ENCODE measurements at places on chromosomes 2 and 18. TPM values are rescaled to one million over a fixed set of nuclear protein-coding genes. Genes with fewer than 3 reads are reported as not detected.

FLACC1 gene
- 1.1 TPM for total RNA-seq

DNA sequence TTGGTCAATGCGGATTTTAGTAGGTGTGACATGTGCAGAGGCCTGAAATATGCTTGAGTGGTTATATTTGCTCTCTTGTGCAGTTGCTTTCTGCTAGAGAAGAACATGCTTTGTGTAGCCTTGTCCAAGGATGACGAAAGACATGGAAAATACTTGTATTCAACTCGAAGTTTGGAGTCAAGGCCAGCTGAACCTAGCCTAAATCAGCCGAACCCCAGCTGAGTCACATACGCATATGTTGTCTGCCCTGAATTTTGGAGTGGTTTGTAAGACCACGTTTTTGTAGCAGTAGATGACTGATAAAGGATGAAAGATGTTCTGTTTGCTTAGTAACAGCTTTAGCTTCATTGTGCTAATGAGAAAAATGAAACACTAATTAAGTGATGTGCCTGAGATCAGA lies 22.5 kb upstream of the SPAG16 start:
- no peak for DNase-seq
- no peaks in the 10 kb centered on the region for H3K27me3 ChIP-seq
- peaks cover 10% of the 10 kb centered on the region for H3K4me1 ChIP-seq
- no peaks in the 10 kb centered on the region for H3K36me3 ChIP-seq
- H3K27ac ChIP-seq = no peak overlapping the region
- H3K4me3 ChIP-seq = no peak overlapping the region

DNA sequence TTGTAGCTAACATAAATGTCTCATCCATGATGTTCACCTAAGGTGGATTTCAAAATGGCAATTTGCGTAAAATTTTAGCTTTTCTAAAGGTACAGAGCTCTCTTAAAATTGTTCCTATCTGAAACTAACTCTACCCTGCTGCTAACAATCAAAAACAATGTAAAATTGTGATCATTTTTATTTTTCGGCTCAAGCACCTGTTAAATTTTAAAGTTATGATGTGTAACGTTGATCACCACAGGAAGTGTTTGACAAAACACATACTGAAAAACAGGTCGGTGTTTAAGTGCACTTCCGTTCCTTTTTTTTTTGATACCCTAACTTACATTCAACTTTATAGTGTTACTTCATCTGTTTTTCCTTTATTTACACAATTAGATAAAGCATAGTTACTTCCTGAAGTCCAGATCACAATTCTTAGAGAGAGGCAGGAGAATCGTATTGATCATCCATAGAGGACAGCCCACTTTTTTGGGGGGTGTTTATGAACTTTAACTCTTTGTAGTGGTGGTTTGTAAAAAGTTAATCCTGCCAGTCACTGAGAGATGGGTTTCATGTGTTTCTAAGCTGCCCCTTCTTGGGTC lies 6.0 kb upstream of the NCK2 start:
- H3K27ac ChIP-seq = no peak overlapping the region
- peaks cover 12% of the 10 kb centered on the region for H3K4me1 ChIP-seq
- peaks cover 27% of the 10 kb centered on the region for H3K27me3 ChIP-seq
- DNase-seq = no peak

- no peak overlapping the region for H3K4me3 ChIP-seq
- peaks cover 1% of the 10 kb centered on the region for H3K36me3 ChIP-seq
- H3K27me3 ChIP-seq = no peaks in the 10 kb centered on the region
- H3K4me1 ChIP-seq = peaks cover 4% of the 10 kb centered on the region
Measured at GRCh38 chr2:45776160-45776955, 124.9 kb downstream of the PRKCE start.

GRCh38 chr2:46208766-46209165 lies 88.4 kb upstream of the EPAS1 start:
- DNase-seq = no peak
- no peaks in the 10 kb centered on the region for H3K4me1 ChIP-seq
- H3K4me3 ChIP-seq = no peak overlapping the region
- peaks cover 15% of the 10 kb centered on the region for H3K36me3 ChIP-seq
- no peak overlapping the region for H3K27ac ChIP-seq

DNA sequence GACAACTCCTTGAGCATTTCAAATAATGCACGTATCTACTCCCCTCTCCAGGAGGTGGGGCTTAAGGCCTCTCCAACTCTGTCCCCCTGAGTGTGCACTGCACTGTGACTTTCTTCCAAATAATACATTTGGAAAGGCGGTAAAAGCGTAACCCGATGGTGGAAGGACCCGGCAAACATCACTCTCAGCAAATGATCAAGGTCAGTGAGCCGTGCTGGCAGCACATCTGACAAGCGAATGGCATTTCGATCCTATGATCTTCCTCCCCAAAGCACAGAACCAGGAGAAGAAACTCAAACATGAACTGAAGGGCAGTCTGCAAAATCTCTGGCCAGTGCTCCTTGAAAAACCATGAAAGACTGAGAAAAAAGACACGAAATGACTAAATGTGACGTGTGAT lies 208.7 kb downstream of the TWIST2 start:
- no peak for DNase-seq
- no peaks in the 10 kb centered on the region for H3K27me3 ChIP-seq
- no peak overlapping the region for H3K27ac ChIP-seq
- H3K4me3 ChIP-seq = no peak overlapping the region
- peaks cover 33% of the 10 kb centered on the region for H3K36me3 ChIP-seq

ZNF892 gene
- 17.0 TPM for total RNA-seq

- H3K4me3 ChIP-seq = no peak overlapping the region
- H3K36me3 ChIP-seq = no peaks in the 10 kb centered on the region
- DNase-seq = no peak
- H3K4me1 ChIP-seq = no peaks in the 10 kb centered on the region
Measured at GRCh38 chr2:224893848-224894247, 148.4 kb downstream of the DOCK10 start.

DNA sequence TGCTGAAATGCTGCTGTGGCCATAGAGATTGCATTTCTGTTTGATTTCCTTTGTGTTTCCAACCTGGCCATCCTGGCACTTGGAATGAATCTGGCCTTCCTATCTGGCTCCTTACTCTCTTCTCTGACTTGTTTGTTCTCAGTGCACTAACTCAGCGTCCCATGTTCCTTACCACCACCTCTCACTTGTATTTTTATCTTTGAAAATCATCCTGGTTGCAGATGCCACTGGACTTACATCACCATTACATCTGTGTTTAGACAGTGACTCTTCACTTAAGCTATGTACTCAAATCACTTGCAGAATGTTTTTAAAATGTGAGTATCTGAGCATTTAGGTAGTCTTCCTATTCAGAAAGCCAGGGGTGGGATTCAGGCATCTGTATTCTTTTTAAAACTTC lies 239.5 kb downstream of the WDR7 start:
- H3K36me3 ChIP-seq = peaks cover 4% of the 10 kb centered on the region
- H3K27ac ChIP-seq = peak overlapping the region; percentile 48
- H3K27me3 ChIP-seq = no peaks in the 10 kb centered on the region
- H3K4me1 ChIP-seq = peaks cover 9% of the 10 kb centered on the region

DNA sequence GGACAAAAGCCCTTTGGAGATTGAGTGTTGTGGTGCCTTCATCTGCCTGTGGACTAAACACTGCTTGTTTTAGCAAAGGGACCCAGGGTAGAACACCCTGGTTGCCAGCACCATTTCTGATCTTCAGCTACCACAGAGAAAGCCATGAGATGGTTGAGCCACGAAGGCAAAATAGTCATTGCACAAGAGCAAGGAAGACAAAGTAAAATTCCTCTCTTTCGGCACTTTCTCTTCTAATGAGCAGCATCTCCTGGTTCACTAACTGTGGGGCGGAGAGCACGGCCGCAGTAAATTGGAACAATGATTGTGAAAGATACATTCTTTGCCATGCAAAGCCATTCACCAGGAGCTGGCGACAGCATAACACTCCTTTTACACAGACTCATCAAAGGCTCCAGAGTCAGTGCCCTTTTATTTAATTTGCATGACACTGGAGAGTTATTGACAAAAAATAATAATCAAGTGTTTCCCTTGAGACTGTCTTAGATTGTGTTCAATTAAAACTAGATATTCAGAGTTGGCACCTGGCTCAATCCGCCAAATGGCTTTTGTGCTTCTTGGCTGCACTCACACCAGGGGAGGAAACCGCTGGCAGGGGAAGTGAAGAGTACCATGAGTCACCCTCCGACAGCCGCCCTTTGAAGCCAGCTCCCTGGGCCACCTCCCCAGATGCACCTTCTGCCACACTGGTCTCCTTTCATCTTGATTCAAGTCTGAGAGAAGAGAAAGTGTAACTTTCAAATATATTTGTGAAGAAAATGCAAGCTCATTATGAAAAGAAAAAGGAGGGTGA lies 100.5 kb upstream of the MEIS1 start:
- no peak overlapping the region for H3K27ac ChIP-seq
- no peak overlapping the region for H3K4me3 ChIP-seq
- H3K27me3 ChIP-seq = no peaks in the 10 kb centered on the region
- H3K4me1 ChIP-seq = peaks cover 17% of the 10 kb centered on the region
- no peaks in the 10 kb centered on the region for H3K36me3 ChIP-seq

MYO3B gene
- 9.1 TPM for total RNA-seq

DNA sequence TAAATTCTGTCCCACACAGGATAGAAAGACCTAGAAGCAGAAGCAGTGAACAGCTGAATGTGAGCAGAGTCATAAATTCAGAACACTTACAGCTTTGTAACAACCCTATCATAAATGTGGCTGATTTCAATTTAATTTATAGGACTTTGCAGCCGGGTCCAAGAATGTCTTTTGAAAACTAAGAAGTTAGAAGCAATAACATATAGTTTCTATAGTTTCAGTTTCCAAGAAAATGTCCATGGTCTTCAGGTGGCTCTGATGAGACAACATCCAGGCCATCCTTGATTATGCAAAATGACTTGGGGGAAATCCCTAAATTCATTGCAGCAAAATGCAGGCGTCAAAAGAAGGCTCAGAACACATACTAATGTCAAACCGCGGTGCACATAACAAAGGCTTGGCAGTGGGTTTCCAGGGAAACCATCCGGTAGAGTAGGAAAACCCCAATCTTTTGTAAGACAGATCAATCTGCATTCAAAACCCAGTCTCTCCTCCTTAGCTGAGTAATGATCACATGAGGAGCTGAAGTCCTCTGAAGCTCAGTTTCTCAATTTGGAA lies 442.2 kb upstream of the ID2 start:
- H3K4me1 ChIP-seq = peaks cover 16% of the 10 kb centered on the region
- H3K27ac ChIP-seq = no peak overlapping the region
- no peaks in the 10 kb centered on the region for H3K36me3 ChIP-seq
- H3K27me3 ChIP-seq = peaks cover 2% of the 10 kb centered on the region

COBLL1 gene
- total RNA-seq = 110 TPM

IL1B gene
- total RNA-seq = 1.7 TPM

GRCh38 chr2:216279031-216279430 lies 93.3 kb downstream of the MARCHF4 start:
- no peak overlapping the region for H3K27ac ChIP-seq
- peaks cover 44% of the 10 kb centered on the region for H3K27me3 ChIP-seq
- no peak overlapping the region for H3K4me3 ChIP-seq
- H3K36me3 ChIP-seq = no peaks in the 10 kb centered on the region
- no peak for DNase-seq

CPLX4 gene
- total RNA-seq = not detected

CYP27C1 gene
- 4.1 TPM for total RNA-seq

DNA sequence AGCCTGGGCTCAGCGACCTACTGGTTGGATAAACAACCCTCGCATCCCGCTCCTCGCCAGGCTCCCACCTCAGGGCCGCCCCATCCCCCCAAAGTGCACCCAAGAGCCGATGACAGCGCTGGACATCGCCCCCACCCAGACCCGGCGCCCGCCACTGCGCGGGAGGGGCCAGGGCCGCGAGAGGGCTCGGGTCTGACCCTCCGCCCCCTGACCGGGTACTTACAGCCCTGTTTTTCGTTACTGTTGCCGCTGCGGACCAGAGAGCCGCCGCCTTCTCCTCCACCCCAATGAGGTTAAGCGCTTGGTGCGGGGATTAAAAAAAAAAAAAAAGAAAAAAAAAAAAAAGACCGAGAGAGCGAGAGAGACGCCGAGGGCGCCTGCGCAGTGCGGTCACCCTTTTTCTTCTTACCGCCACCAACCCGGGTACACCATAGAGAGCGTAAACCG lies at the start of gene CLASP1:
Gene CLASP1 (minus strand): TSS at position 314 of the 447 bp plus-strand sequence. CDS start 43,567 bp downstream, outside the sequence.
- peak within 1 kb of the TSS; percentile 93 for H3K4me3 ChIP-seq
- H3K4me1 ChIP-seq = peaks cover 33% of the 10 kb centered on the region
- no peaks in the 10 kb centered on the region for H3K27me3 ChIP-seq
- no peak for DNase-seq

Data from mesothelial cell of epicardium (in vitro differentiated cells).